ENCODE measurements at places on chromosomes 5 and 9.

GRCh38 chr9:115923903-115924668 is 229.5 kb upstream of the PAPPA start:
- no peak for DNase-seq

GRCh38 chr5:60541980-60542379 is 158.0 kb downstream of the DEPDC1B start:
- DNase-seq: peak; percentile 21

- no peak for DNase-seq
Measured at GRCh38 chr5:23677996-23678395, 170.6 kb downstream of the PRDM9 start.

DNA sequence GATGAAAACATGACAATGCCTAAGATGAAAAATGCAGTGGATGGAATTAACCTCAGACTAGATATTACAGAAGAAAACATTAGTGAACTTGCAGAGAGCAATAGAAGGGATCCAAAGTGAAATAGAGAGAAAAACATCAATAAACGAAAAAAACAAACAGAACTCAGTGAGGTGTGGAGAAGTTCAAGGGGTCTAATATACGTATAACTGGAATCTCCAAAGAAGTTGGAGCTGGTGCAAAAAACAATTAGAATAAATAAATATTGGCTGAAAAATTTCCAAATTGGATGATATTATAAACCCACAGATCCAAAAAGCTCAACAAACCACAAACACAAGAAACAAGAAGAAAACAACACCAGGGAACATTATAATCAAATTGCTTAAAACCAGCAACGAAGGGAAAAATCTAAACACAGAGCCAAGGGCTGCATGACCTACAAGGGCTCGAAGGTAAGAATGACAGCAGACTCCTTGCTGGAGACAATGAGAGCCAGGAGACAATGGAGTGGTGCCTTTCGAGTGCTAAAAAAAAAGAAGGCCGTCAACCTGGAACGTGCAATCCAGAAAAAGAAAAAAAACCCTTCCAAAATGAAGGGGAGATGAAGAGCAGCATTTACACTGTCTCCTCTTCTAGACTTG is 11.8 kb downstream of the FAM163B start:
- no peak for DNase-seq

DNA sequence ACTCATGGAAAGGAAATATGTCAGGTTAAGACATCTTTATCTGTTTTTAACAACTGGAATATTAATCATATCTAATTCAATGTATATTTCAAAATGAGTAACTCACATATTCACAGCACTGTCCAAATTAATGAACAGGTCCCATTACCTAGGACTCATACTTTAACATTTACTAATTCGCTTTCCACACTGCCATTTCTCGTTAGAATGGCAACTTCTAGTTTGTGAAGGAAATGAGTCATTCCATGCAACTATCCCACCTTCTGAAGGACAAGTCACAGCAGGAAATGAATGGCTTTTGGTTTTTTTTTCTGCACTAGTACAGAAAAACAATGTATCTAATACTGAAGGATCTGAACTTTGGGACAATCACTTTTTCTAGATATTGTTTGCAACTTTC is 24.6 kb upstream of the IFNK start:
- DNase-seq: no peak
